ENCODE measurements at places on chromosomes 4 and X. TPM values are rescaled to one million over a fixed set of nuclear protein-coding genes. Genes with fewer than 3 reads are reported as not detected.

Gene ABCG2
- total RNA-seq = 12.5 TPM

Gene COX7B2
- total RNA-seq = not detected

Gene FAM133A
- 1.1 TPM for total RNA-seq

Gene NSDHL
- 12.9 TPM for total RNA-seq

Gene DIPK2B
- 11.1 TPM for total RNA-seq

Gene FAM47A
- not detected for total RNA-seq

Gene CPLX1
- total RNA-seq = 5.8 TPM

DNA sequence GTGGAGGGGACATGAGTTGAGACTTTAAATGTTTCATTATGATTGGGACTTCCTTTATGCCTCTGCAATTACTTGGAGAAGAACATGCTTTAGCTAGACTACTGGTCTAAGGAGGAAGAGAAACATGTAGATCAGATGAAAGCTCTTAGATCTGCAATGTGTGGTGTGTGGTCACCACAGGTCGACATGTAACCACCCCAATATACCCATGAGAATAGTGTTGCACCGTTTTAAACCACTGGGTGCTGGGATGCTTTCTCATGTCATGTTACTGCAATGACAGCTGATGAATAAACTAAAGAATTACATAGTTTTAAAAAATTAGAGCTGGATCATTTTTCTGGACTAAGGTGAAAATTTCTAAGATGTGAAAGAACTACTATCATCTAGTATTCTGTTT is 1039.7 kb downstream of the RAPGEF2 start:
- no peaks in the 10 kb centered on the region for H3K36me3 ChIP-seq
- H3K27me3 ChIP-seq = no peaks in the 10 kb centered on the region
- no peak for DNase-seq
- no peak overlapping the region for H3K4me3 ChIP-seq

GRCh38 chr4:149706942-149707341 is 108.7 kb downstream of the IQCM start:
- H3K4me1 ChIP-seq = no peaks in the 10 kb centered on the region
- DNase-seq = no peak
- H3K36me3 ChIP-seq = no peaks in the 10 kb centered on the region
- no peaks in the 10 kb centered on the region for H3K27me3 ChIP-seq
- no peak overlapping the region for H3K27ac ChIP-seq

DNA sequence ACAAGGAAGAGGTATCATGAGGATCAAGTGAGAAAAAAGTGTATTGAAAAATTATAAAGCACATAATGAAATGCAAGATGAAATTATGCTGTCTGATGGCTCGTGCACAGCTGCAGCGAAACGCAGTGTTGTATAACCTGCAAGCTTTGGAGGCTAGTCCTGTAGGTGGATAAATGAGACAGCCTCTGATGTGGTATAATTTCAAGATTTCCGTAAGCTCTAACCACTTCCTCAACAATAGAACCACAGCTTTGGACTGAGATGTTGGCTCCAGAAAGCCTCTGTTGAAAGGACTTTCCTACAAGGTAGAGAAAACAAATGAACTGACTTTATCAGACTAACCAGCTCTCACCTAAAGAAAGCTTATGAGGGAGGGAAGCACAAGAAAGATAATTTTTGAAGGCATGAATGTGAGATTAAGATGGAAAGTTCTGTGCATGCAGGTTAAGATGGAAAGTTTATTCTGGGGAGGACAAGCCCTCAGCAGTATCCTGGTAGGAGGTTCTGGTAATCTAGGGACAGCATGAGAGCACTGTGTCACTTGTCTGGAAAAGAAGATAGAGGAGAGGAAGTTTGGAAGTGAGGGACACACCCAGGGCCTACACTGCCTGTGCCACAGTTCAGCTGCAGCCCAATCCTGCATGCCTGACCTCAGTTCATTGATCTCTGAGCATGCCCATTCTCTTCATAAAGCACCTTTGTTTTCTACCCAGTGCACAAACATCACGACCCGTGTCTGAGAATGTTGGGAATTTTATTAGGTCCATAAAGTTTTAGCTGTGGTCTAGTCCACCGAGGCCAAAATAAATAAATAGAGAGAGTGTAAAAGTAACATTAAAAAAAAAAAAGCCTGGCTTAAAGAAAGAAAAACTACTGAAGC is 161.5 kb upstream of the SFRP2 start:
- H3K36me3 ChIP-seq = no peaks in the 10 kb centered on the region
- no peak for DNase-seq
- H3K27me3 ChIP-seq = no peaks in the 10 kb centered on the region
- no peaks in the 10 kb centered on the region for H3K4me1 ChIP-seq

GRCh38 chr4:105389167-105389566 is 84.7 kb downstream of the PPA2 start:
- no peaks in the 10 kb centered on the region for H3K4me1 ChIP-seq
- no peaks in the 10 kb centered on the region for H3K36me3 ChIP-seq
- no peak overlapping the region for H3K27ac ChIP-seq
- no peak for DNase-seq
- no peak overlapping the region for H3K4me3 ChIP-seq

DNA sequence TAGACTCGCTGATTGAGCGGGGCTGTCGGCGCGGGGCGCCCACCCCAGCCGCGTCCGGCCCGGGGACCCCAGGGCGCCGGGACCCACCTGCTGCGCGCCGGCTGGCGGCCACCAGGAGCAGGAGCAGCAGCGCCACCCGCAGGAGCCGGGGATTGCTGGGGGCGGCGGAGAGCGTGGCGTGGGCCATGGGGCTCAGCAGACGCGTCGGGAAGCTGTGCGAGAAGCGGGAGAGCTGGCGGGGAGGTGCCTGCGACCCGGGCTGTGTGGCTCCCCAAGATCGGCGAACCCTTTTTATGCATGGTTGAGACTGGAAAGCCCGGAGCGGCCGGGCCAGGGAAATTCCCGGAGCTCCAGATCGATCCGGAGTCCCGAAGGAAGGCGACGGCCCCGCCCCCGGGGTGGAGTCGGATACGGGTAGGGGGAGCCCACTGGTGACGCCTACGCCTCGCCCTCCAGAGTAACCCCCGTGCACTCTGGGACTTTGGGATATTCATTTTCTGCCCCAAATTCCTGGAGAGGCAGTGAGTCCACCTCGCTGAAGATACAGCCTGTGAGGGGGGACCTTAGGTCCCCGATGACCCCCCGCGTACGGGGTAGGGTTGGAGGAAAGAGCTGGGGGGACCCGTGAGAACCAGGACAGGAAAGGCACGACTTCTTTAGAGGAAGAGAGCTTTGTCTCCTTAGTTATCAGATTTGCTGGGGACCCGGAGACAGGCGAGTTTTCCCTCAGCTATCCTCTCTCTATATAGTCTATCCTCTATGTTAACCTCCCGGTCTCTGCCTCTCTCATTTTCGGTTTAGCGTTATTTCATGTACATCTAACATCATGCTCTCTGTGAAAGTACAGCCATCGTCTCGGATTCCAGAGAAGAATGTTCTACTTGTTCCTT is at the start of gene CXCL3:
Gene CXCL3 (minus strand): TSS at position 265 of the 890 bp plus-strand sequence. CDS start 78 bp downstream, at position 187.
- peak within 1 kb of the TSS; percentile 57 for H3K4me3 ChIP-seq
- peak within 1 kb of the TSS; percentile 38 for H3K27ac ChIP-seq
- H3K4me1 ChIP-seq = peaks cover 9% of the 10 kb centered on the region
- peak; percentile 59 for DNase-seq
- H3K27me3 ChIP-seq = no peaks in the 10 kb centered on the region

- peaks cover 28% of the 10 kb centered on the region for H3K4me1 ChIP-seq
- H3K4me3 ChIP-seq = no peak overlapping the region
- H3K27ac ChIP-seq = no peak overlapping the region
Measured at GRCh38 chr4:151205722-151206121, 71.2 kb upstream of the PRSS48 start.

- DNase-seq = no peak
- H3K27me3 ChIP-seq = no peaks in the 10 kb centered on the region
- no peak overlapping the region for H3K4me3 ChIP-seq
- H3K4me1 ChIP-seq = no peaks in the 10 kb centered on the region
- H3K36me3 ChIP-seq = no peaks in the 10 kb centered on the region
Measured at GRCh38 chr4:110970642-110971041, 347.8 kb upstream of the PITX2 start.

- H3K36me3 ChIP-seq = no peaks in the 10 kb centered on the region
- no peak overlapping the region for H3K4me3 ChIP-seq
- DNase-seq = no peak
- no peak overlapping the region for H3K27ac ChIP-seq
Measured at GRCh38 chr4:147407261-147408045, 73.4 kb upstream of the EDNRA start.

- H3K4me1 ChIP-seq = peaks cover 6% of the 10 kb centered on the region
- H3K36me3 ChIP-seq = no peaks in the 10 kb centered on the region
- no peak overlapping the region for H3K4me3 ChIP-seq
Measured at GRCh38 chr4:39114436-39114835, 52.4 kb downstream of the KLHL5 start.

- H3K27ac ChIP-seq = no peak overlapping the region
- DNase-seq = no peak
- no peaks in the 10 kb centered on the region for H3K27me3 ChIP-seq
- H3K4me3 ChIP-seq = no peak overlapping the region
- peaks cover 4% of the 10 kb centered on the region for H3K4me1 ChIP-seq
- H3K36me3 ChIP-seq = no peaks in the 10 kb centered on the region
Measured at GRCh38 chr4:100429616-100430015, 88.2 kb downstream of the EMCN start.

DNA sequence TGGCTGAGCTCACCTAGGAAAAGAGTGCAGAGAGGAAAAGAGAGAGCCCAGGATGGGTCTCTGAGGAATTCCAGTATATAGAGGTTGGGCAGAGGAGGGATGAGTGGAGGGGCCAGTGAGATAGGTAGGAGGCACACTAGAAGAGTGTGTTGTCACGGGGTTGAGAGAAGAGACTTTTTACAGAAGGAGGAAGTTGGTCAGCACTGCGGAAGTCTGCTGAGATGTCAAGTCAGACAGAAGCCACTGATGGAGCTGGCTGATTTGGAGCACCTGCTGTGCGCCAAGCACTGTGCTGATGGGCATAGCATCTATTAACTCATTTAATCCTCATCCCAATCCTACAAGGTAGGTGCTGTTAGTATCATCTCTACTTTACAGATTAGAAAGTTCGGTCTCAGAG is 60.4 kb downstream of the EFNB1 start:
- no peak overlapping the region for H3K27ac ChIP-seq
- no peaks in the 10 kb centered on the region for H3K4me1 ChIP-seq
- H3K27me3 ChIP-seq = peaks cover 35% of the 10 kb centered on the region
- H3K36me3 ChIP-seq = no peaks in the 10 kb centered on the region
- H3K4me3 ChIP-seq = no peak overlapping the region

DNA sequence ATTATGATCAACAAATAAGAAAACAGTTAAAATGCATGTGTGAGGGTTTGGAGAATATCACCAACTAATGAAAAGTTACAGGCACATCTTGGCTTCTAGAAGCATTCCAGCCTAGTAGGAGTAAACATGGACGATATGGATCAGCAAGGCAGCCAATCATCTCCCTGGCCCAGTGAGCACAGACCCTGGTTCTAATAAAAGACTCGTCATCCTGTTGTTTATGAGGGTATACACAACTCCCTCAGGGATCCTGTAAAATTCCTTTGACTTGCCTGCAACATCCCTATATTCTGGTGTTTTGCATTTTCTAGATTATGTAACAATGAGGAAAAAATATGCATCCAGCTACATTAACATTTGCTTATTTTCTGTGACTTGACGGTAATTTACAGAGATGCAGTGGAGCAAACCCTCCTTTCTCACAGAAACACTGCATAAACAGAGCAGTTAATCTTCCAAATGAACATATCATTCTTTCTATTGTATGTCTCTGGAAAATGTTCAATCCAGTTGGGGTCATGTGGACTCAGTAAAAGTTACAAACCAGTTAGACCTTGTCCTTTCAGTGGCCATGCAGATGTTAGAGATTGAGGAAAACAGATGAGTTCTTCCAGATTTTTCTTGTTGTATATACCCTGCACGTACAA is 88.9 kb upstream of the NDP start:
- DNase-seq = no peak
- H3K4me1 ChIP-seq = no peaks in the 10 kb centered on the region
- no peak overlapping the region for H3K4me3 ChIP-seq
- H3K36me3 ChIP-seq = no peaks in the 10 kb centered on the region
- peaks cover 11% of the 10 kb centered on the region for H3K27me3 ChIP-seq
- no peak overlapping the region for H3K27ac ChIP-seq

DNA sequence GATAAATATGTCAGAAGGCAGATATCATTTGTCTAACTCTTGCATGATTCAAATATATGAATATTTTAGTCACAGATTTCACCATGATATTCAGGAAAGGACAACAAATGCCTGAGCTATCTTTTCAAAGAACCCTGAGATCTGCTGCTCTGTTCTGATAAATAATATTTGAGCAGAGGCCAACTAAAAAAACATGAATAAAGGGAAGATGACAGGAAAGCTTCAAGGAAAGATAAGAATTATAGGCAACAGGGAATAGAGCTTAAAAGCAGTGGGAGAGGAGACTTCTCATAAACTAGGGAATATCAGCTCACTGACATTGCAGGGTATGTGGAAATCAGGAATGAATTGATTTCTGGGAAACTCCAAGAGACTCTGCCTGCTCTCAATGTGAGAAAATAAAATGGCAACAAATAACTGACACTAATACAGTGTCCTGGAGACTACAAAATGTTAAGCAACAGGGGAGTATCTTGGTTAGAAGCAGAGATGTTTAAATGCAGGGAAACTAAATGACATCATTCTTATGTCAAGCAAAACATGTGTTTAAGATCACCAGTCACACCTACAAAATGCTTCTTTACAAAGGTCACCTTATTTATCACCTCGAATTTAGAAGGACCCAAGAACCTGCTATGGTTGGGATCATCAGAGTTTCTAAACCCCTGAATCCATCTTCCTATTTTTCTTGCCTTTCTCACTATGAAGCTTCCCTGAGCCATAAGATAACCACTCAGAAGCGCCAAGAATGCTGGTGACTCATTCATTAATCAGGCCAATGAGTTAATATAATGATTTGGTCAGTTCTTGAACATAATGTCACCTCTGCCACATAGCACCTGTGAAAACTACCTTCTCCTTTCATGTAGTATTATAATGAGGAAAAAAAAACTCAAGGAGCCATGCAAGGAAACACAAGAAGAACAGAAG is 78.1 kb downstream of the NDST3 start:
- H3K4me1 ChIP-seq = no peaks in the 10 kb centered on the region
- no peak overlapping the region for H3K4me3 ChIP-seq
- no peaks in the 10 kb centered on the region for H3K36me3 ChIP-seq
- H3K27me3 ChIP-seq = no peaks in the 10 kb centered on the region
- H3K27ac ChIP-seq = no peak overlapping the region
